ENCODE measurements at places on chromosomes 7 and 10. TPM values are rescaled to one million over a fixed set of nuclear protein-coding genes. Genes with fewer than 3 reads are reported as not detected.

Gene SPDYE16
- total RNA-seq, result not detected

Gene SLC13A1
- not detected for total RNA-seq

Gene SLC26A5
- 0.49 TPM for total RNA-seq

Gene LIPJ
- 0.14 TPM for total RNA-seq

Gene PIP
- total RNA-seq, result not detected

GRCh38 chr10:132790934-132791829 is 5.2 kb upstream of the NKX6-2 start:
- H3K36me3 ChIP-seq, result no peaks in the 10 kb centered on the region
- H3K27me3 ChIP-seq, result peaks cover 43% of the 10 kb centered on the region
- H3K27ac ChIP-seq, result no peak overlapping the region
- no peak overlapping the region for H3K4me3 ChIP-seq

GRCh38 chr7:23338863-23339262 is 39.7 kb downstream of the MALSU1 start:
- H3K4me1 ChIP-seq, result no peaks in the 10 kb centered on the region
- no peaks in the 10 kb centered on the region for H3K27me3 ChIP-seq

DNA sequence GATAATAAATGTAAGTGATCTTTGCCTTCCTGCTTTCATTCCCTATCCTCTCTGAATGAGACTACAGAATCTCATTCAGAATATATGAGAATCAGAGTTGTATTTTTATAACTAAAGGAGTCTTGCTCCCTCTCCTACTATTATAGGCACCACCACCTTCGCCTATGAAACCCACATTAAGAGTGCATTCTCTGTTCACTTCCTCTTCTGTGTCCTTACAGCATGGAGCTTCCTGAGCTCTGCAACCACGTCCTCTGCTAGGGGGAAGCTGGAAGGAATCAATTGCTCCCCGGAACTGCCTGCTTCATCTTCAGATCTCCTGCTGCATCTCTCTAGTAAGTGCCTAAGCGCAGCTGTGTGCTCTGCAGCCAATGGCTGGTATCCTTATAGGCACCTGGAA is 820.7 kb downstream of the GRID1 start:
- DNase-seq, result no peak
- H3K27ac ChIP-seq, result no peak overlapping the region
- no peak overlapping the region for H3K4me3 ChIP-seq
- H3K36me3 ChIP-seq, result no peaks in the 10 kb centered on the region
- H3K4me1 ChIP-seq, result no peaks in the 10 kb centered on the region

DNA sequence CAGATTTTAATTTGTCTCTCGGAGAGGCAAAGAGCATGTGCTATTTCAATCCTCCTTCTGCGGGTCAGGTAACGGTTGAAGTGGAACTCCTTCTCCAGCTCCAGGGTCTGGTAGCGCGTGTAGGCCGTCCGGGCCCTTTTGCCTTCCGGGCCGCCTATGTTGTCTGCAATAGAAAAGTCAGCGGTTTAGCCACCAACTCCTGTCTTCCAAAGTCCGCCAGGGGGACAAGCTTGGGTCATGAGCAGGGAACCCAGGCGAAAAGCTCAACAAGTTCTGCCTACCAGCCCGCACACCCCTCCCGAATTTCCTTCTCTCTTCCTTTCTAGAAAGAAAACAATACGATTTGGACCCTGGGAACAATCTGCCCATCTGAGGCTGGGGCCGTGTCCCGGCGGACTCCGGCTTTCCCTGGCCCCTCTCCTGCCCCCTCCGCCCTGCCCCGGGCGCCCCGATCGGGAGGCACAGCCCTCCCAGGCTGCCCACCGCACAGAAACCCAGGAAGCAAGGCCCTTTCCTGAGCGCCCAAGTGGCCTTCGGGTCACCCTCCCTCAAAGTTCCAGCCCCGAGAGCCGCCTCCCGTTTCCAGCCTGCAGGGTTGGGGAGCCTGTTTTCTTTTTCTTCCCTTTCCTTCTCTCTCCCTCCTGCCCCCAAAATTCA is 1.4 kb downstream of the HOXA5 start:
- H3K4me1 ChIP-seq, result peaks cover 31% of the 10 kb centered on the region
- H3K4me3 ChIP-seq, result peak overlapping the region; percentile 60
- H3K36me3 ChIP-seq, result no peaks in the 10 kb centered on the region
- peaks cover 100% of the 10 kb centered on the region for H3K27me3 ChIP-seq

DNA sequence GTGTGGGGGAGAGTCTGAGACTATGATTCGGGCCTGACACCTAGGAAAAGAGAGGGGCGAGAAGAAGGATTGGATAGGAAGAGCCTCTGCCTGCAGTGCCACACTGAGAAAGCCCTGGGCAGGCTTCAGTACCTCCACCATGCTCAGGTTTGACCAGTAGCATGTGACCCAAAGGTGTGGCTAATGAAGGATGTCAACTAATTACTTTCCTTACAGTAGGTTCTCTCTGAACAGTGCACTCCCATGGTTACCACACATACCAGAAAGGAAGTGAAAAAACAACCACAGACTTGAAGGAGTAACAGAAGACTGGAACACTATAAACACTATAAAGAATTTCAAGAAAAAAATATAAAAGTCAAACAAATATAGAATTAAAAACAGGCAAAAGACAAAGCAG is 46.2 kb downstream of the SEM1 start:
- no peaks in the 10 kb centered on the region for H3K36me3 ChIP-seq
- H3K4me3 ChIP-seq, result no peak overlapping the region
- H3K27me3 ChIP-seq, result no peaks in the 10 kb centered on the region
- H3K4me1 ChIP-seq, result no peaks in the 10 kb centered on the region
- H3K27ac ChIP-seq, result no peak overlapping the region
- no peak for DNase-seq

- H3K27ac ChIP-seq, result no peak overlapping the region
- no peak overlapping the region for H3K4me3 ChIP-seq
- DNase-seq, result no peak
- no peaks in the 10 kb centered on the region for H3K36me3 ChIP-seq
- H3K27me3 ChIP-seq, result no peaks in the 10 kb centered on the region
Measured at GRCh38 chr7:106916679-106917078, 51.6 kb downstream of the PIK3CG start.

- no peak overlapping the region for H3K27ac ChIP-seq
- no peak overlapping the region for H3K4me3 ChIP-seq
- no peak for DNase-seq
- H3K4me1 ChIP-seq, result no peaks in the 10 kb centered on the region
Measured at GRCh38 chr7:77811516-77812289, 13.1 kb downstream of the PHTF2 start.

- DNase-seq, result no peak
- H3K4me3 ChIP-seq, result no peak overlapping the region
- H3K36me3 ChIP-seq, result no peaks in the 10 kb centered on the region
- H3K4me1 ChIP-seq, result no peaks in the 10 kb centered on the region
- no peaks in the 10 kb centered on the region for H3K27me3 ChIP-seq
Measured at GRCh38 chr10:80186364-80187012, 18.8 kb downstream of the ANXA11 start.

- no peak overlapping the region for H3K27ac ChIP-seq
- peaks cover 16% of the 10 kb centered on the region for H3K36me3 ChIP-seq
- no peaks in the 10 kb centered on the region for H3K27me3 ChIP-seq
Measured at GRCh38 chr7:127718340-127718679, 66.3 kb downstream of the SND1 start.

- no peaks in the 10 kb centered on the region for H3K36me3 ChIP-seq
- H3K27me3 ChIP-seq, result no peaks in the 10 kb centered on the region
- H3K4me3 ChIP-seq, result no peak overlapping the region
Measured at GRCh38 chr10:113443141-113443925, 109.5 kb upstream of the HABP2 start.

- H3K4me3 ChIP-seq, result no peak overlapping the region
- peaks cover 6% of the 10 kb centered on the region for H3K4me1 ChIP-seq
- H3K36me3 ChIP-seq, result no peaks in the 10 kb centered on the region
- H3K27ac ChIP-seq, result no peak overlapping the region
- DNase-seq, result no peak
- no peaks in the 10 kb centered on the region for H3K27me3 ChIP-seq
Measured at GRCh38 chr10:71753091-71753959, 20.0 kb downstream of the VSIR start.

DNA sequence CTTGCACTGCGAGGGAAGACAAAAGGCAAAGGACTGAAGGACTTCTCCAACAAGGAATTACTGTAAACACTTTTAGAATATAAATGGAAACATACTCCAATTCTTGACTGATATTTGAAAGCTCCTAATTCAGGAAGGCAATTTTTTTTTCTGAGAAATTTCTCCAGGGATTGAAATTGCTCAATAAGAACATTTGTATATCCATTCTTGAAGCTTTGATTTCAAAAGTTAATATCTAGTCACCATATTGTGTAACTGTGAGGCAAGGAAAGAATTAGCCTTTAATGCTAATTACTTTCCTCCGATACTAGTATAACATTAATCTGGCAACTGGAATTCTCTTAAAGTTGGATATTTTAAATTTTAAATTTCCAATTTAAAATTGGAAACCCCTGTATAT is 188.4 kb upstream of the COL1A2 start:
- no peak overlapping the region for H3K4me3 ChIP-seq
- H3K4me1 ChIP-seq, result no peaks in the 10 kb centered on the region
- H3K27me3 ChIP-seq, result no peaks in the 10 kb centered on the region
- no peak for DNase-seq

- DNase-seq, result no peak
- H3K27ac ChIP-seq, result no peak overlapping the region
- no peak overlapping the region for H3K4me3 ChIP-seq
Measured at GRCh38 chr7:34357946-34358345, 300.1 kb upstream of the NPSR1 start.

- H3K27me3 ChIP-seq, result no peaks in the 10 kb centered on the region
- H3K4me1 ChIP-seq, result peaks cover 74% of the 10 kb centered on the region
- H3K27ac ChIP-seq, result no peak overlapping the region
- no peak for DNase-seq
- no peak overlapping the region for H3K4me3 ChIP-seq
Measured at GRCh38 chr7:22998519-22998896, 15.4 kb downstream of the HYCC1 start.

- H3K36me3 ChIP-seq, result no peaks in the 10 kb centered on the region
- H3K4me3 ChIP-seq, result no peak overlapping the region
- no peak overlapping the region for H3K27ac ChIP-seq
- H3K27me3 ChIP-seq, result no peaks in the 10 kb centered on the region
Measured at GRCh38 chr10:79051766-79052165, 17.0 kb upstream of the ZMIZ1 start.

Measured in GM23338 (cell line).